Right lung (tissue), 10 donors: ENCODE measurements at places on chromosomes 11 and 22. TPM values are rescaled to one million over a fixed set of nuclear protein-coding genes. Genes with fewer than 3 reads are reported as not detected.

- DNase-seq: peak; percentile 35
Observed at GRCh38 chr22:36286096-36286957, 33.4 kb downstream of the APOL1 start.

- DNase-seq: no peak
Observed at GRCh38 chr22:26529345-26529744, 17.1 kb upstream of the TFIP11 start.

GRCh38 chr11:35907648-35908431, 36.0 kb upstream of the LDLRAD3 start:
- DNase-seq: no peak

DNA sequence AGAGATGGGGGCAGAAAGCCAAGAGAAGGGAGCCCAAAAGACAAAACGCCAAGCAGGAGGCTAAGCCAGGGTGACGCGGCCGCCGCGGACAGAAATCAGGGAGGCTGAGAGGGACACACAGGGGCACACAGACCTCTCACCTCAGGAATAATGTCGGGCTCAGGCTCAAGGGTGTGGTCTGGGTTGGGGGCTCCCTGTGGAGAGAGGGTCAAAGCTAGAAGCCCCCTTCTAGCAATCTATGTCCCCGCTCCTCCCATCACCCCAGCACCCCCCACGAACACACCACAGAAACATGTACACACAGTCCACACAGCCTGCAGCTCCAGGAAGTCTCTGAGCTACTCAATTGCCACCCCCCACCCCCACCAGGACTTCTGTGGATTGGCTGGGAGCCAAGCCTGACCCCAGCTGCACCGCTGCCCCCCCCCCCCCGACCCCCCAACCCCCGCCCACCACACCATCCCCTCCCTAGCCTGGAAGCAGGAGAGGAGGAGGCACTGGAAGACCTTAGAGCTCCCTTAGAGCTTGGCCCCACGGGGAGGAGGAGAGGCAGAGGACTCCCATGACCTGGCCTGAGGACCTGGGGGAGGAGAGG, 6.9 kb downstream of the BCL9L start:
- no peak for DNase-seq

Gene SYCE3
- not detected for polyA plus RNA-seq

GRCh38 chr11:68707527-68707926, 23.2 kb downstream of the GAL start:
- DNase-seq: no peak

DNA sequence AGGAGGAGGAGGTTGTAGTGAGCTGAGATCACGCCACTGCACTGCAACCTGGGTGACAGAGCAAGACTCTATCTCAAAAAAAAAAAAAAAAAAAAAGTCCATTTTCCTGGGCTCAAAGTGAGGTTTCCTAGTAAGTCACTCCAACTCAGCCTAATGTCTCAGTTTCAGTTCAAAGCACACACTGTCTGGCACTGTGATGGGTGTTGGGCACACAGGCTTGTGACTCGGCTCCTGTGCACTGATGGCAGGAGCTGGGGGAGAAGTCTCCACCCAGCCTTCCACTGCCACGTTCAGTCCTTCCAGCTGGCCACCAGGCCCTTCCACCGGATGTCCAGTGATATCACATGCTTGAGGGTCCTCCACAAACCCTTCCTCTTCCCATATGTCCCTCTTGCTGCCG, 186.0 kb downstream of the CEP164 start:
- no peak for DNase-seq

DNA sequence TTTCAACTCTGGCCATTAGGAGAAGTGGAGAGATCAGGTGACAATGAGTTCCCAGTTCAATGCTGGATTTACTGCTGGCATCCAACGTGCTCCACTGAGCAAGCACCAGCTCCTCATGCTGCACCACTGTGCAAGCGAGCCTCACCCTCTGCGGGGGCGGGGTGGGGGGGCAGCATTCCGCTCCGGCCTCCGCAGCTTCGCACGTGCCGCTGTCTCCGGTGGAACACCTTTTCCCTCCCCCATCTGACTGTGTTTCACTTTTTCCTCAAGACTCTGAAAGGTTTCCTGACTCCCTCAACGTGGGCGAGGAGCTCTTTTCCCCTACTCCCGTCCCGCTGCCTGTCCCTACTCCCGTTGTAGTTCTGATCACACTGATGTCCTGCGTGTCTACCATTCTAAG, 835 bp upstream of the RHOD start:
- no peak for DNase-seq

Gene KDM4E
- 0.36 TPM for polyA plus RNA-seq

DNA sequence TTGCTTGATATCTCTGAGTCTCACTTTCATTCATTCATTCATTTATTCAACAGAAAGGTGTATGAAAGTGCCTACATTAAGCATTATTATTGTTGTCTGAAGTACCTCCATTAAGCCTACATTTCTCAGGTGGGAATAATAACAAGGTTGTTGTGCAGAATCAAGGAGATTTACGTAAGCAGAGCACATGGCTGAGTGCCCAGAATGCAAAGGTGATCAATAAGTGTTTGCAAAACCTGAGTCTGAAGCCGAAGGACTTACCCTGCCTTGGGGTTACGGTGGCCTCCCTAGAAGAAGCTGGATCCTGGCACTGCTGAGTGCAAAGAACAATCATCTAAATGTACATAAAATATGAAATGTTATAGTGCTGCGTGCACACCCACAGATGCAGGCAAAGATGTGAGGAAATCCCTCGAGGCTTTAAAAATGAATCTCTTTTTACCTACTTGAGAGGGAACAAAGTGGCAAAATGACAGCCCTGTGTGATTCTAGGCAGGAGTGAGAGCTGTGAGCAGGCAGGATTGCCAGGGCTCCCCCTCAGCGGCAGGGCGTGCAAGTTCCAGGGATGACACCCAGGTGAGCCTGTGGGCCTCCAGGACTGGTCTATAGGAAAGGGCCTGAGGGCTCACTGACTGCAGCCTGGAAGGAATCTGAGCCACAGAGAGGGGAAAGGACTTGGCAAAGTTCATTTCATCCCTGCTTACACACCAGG, 133.1 kb upstream of the TBCEL start:
- no peak for DNase-seq

- DNase-seq: no peak
Observed at GRCh38 chr22:25690798-25691197, 51.2 kb upstream of the MYO18B start.

- DNase-seq: peak; percentile 55
Observed at GRCh38 chr22:37186228-37186996, 1.6 kb downstream of the C1QTNF6 start.

Gene SAMM50
- 62.0 TPM for polyA plus RNA-seq

GRCh38 chr11:108997826-108998225, 333.0 kb downstream of the DDX10 start:
- DNase-seq: no peak
